ENCODE measurements at places on chromosomes 5 and 9.

DNA sequence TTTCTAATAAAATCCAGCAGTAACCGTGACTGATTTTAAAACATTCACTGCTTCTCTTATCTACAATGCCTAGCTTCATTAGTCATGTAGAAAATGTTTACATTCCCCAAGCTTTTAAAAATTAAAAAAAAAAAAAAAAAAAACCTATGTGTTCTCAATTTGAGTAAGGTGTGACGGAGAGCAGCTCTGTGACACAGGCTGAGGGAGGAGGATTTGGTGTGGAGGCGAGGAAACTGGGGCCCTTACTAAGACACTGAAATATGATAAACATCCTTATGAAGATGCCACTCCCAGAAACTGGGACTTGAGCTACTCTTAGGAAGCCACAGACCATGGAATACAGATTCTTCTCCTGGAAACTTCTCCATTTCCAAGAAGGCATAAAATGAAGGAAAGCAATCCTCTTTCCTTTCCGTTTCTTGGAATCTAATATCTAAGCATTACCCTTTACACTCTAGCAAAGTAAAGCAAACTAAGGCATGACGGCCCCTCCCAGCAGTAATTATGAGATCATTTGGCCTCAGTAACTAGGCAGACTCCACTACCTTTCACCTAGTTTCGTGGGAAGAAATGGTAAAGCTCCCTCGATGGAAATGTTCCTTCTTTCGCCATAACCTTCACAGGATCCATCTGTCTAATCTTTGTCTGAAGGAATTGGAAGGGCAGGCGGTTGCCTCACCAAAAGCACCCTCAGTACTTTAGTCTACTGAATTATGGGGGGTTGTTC lies 23.5 kb downstream of the GRAMD2B start:
- DNase-seq = peak; percentile 55

DNA sequence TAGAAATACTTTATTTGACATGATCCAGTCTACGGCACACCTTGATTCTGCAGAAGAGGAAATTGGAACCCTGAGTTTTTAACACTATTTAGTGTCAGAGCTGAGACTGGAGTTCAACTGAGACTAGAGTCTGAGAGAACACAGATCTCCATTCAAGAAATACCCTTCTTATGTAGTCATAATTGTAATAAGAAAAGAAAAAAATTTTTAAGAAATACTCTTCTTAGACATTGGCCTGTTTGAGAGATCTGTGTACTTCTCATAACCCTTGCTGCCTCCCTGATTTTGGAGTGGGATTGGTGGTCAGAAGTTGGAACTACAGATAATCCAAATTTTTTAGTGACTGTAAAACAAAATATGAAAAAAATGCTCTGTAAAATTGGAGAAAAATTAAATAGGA lies 253.4 kb downstream of the ARRDC3 start:
- DNase-seq = no peak

GRCh38 chr5:14420101-14420811 lies 161.3 kb upstream of the OTULINL start:
- no peak for DNase-seq

DNA sequence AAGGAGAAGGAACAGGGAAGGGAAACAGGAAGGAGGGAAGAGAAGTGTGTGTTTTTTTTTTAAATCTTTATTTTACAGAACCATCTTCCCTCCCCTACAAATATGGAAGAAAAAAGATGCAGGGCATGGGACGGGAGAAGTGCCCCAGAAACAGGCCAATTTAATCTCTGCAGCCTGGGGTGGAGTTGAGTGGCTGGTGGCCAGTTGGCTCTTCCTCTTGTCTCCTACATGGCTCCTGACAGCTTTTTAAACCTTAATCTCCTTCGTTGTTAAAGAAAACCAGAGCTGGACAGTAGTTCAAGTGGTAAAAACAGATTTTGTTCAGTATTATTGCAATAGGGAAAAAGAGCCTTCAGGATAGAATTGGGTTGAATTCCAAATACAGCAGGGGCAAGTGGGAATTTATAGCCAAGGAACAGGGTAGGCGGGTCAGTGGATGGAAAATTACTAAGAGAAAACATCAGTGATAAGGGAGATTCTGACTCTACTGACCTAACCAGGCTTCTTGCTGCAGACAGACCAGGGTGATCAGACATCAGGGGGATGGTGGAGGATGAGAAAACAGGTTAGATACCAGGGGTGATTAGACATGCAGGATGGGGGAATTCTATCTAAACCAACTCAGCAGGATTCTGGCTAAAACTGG lies 125.1 kb upstream of the CLINT1 start:
- no peak for DNase-seq

DNA sequence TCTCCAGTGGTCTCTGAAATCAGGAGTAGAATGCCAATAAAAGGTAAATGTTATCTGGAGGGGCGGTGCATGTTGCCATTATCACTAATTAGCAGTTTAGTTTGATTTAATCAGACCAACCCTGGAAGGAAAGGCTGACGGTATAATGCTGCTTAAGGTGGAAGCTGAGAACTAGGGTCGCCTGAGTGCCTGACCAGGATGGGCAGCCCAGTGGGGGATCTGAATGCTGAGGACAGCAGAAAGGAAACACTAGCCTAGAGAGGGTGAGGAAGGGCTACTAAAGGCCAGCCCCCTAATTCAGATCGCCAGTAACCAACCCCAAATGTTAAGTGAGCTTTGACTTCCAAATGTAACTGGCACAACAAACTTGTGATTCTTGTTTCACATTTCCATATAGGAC lies 172.2 kb downstream of the APBA1 start:
- no peak for DNase-seq

DNA sequence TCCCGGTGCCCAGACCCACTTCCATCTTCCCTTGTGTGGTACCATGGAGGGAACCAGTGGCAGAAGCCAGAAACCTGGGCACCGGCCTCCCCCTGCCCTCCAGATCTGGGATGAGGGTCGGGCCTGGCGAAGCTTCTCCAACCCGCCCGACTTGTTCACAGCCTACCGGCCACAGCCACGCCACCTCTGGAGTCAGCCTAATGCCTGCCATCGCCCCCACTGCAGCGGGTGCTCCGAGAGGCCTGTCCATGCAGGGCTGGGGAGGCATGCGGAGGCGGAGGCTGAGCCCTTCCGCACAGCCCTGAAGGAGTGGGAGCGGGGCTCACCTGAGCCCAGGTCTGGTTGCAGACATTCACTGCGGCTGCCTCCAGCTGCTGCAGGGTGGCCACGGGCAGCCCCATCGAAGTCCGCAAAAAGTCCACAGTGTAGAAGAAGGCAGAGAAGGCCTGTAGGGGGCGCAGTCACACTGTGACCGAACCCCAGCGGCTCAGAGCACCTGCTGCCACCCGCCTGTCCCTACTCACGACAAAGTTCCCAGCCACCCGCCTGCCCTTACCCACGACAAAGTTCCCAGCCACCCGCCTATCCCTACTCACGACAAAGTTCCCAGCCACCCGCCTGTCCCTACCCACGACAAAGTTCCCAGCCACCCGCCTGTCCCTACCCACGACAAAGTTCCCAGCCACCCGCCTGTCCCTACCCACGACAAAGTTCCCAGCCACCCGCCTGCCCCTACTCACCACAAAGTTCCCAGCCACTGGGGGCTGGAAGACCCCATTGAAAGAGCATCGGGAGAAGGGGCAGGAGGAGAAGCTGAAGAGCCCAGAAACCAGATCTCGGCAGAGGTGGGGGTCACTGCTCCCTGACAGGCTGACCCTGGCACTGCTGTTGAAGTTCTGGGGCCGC lies 3.8 kb upstream of the NPDC1 start:
- DNase-seq = no peak

- DNase-seq = peak; percentile 55
Measured at GRCh38 chr5:138352722-138353559, 456 bp downstream of the KDM3B start.

GRCh38 chr5:42791151-42791550 lies 20.5 kb downstream of the SELENOP start:
- no peak for DNase-seq

DNA sequence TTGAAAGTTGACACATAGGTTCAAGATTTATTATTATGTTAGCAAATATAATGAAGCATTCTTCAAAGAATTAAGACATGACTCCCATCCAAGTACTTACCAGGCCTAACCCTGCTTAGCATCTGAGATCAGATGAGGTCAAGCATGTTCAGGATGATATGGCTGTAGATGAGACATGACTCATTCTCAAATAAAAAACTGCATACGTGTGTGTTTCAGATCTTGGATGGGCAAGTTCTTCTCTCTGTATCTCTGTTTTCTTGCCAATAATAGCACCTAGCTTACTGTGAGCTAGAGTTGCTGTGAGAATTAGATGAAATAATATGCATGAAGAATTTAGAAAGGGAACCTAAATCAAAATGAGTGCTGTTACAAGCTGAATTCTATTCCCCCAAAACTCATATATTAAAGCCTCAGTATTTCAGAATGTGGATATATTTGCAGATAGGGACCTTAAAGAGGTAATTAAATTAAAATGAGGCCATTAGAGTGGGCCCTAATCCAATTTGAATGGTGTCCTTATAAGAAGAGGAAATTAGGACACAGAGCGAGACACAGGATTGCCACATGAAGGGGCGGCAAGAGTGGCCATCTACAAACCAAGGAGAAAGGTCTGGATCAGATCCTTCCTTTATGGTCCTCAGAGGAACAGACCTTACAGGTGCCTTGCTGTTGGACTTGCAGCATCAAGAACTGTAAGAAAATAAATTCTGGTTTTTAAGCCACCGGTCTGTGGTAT lies 146.2 kb downstream of the MARCHF11 start:
- DNase-seq = no peak

- no peak for DNase-seq
Measured at GRCh38 chr5:95858023-95858461, 35.5 kb upstream of the GLRX start.
